ENCODE measurements at places on chromosomes 11 and 22. TPM values are rescaled to one million over a fixed set of nuclear protein-coding genes. Genes with fewer than 3 reads are reported as not detected.

DNA sequence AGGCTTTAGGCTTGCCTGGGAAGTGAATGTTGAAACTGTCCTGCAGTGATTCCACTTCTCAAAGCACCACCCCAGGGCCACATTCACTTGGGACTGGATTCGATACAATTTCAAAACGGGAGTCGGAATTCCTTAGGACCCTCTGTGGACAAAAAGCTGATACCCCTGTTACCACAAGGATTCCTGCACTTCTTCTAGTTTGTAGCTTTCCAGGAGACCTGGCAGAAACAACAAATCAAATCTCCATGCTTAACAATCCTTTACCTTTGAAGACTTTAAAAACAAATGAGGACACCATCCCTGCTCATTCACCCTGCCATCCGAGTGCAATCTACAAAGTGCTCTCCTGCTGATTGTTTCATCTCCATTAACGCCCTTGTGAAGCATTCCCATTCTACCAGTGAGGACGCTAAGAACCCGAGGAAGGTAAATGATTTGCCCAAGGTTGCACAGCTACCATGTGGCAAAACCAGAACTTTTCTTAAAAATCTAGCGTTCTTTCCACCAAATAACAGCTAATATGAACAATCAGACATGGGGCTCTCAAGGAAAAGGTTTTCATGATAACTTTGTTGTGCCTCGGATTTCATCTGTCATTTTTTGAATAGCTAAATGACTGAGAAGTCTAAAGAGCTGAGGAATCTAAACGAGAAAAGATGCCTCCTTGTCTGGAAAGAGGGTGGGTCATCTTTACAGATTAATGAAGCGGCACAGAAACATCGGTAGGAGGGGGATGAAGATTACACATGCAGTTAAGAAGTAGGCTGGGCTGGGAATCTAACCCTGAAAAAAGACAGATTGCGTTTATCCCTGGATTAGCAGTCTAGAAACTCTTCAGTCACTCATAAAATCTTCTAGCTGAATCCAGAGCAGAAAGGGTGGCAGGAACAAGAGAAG, 720 bp upstream of the MPZL2 start:
- DNase-seq: peak; percentile 12

GRCh38 chr11:85750646-85751045, 60.3 kb downstream of the SYTL2 start:
- no peak for DNase-seq

DNA sequence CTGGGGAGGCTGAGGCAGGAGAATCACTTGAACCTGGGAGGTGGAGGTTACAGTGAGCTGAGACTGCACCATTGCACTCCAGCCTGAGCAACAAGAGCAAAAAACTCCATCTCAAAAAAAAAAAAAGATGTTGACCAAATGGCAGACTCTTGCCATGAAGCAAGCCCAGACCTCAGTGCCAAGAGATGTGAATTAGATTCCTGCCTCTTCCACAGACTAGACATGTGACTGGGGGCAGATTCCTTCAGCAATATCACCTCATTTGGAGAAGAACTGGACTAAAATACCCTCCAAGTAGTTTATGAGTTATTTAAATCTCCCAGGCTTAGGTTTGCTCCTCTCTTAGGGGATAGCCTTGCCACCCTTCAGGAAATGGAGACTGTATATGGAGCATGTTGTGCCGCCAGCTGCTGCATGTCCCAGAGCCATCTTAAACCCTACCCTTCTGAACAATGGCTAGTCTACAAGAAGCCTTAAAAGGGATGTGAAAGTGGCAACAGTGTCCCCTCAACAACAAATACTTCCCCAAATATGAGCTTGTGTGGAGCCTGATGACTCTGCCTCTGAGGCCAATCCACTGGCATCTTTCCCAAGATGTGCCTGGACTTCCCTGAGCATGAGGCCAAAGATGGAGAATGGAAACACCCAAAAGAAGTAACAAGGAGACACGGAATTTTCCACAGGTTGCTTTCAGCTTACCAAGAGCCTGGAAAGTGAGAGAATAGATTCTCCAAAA, 763 bp upstream of the MS4A7 start:
- no peak for DNase-seq

Gene UBQLNL
- polyA plus RNA-seq: 0.62 TPM

DNA sequence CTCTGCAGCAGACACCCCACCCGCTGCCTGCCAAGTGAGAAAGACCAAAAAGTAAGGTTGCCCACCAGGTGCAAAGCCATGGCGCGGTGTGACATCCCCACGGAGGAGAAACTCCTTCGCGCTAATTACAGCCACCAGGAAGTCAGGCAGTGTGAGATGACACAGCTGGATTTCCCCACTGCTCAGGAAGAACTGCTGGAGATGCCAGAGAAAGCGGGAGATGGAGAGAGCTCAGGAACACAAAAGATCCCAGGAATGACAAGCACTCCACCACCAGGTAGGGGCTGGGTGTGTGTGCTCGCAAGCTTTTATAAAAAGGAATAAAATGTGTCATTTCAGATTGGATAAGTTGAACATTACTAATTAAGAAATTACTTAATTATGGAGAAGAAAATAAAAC, 292.7 kb downstream of the OPCML start:
- DNase-seq: no peak

GRCh38 chr22:30212363-30212995, 34.1 kb downstream of the LIF start:
- no peak for DNase-seq

Gene CEND1
- polyA plus RNA-seq: 0.37 TPM

DNA sequence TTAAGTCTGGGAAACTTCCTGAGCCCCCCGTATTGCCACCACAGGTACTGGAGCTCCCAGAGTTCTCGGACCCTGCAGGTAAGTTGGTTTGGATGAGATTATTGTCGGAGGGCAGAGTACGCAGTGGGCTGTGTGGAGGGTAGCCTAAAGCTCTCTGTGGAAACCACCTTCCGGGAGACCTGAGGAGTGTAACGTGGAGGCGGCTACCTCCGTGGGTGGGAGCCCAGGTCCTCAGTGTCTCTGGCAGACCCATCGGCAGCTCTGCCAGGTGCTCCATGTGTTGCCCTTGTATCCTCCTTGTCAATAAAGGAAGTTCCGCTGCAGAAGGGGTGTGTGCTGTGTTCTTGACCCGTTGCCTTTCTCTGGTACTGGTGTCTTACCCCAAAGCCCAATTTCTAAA, 61.4 kb downstream of the SYT13 start:
- no peak for DNase-seq

DNA sequence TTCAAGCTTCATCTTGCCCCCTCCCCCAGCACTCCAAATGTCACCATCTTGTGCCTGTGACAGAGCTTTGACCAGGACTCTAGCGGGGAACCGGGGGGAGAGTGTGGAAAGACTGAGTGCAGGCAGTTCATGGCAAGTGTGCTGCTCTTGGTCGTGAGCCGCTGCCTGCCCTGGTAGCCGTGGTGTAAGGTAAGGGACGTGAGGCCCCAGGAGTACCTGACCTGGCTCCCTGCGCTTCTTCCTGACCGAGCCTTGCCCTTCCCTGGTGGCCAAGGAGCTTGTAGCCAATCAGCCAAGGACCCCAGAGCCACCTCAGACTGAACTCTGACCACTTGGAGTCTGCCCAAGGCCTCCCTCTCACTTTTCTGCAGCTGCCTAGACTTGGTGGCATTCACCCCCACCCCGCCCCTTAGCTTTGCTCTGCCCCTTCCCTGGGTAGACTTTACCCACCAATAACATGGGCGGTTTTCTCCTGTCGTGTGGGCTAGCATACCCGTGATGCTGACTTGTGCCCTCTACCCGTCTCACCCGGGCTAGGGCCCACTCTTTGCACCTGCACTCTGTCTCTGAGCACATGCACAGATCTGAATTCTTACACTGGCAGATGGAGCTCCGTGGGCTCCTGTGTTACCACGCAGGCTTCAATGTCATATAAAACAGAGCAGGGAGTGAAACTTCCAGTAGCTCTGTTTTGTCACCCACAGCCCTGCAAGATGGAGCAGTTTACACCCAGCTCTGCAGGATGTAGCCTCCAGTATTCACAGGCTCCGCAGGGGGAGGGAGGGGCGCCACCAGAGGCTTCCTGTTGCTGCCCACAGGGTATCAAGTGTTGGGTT, 1.5 kb downstream of the DGKZ start:
- DNase-seq: no peak

DNA sequence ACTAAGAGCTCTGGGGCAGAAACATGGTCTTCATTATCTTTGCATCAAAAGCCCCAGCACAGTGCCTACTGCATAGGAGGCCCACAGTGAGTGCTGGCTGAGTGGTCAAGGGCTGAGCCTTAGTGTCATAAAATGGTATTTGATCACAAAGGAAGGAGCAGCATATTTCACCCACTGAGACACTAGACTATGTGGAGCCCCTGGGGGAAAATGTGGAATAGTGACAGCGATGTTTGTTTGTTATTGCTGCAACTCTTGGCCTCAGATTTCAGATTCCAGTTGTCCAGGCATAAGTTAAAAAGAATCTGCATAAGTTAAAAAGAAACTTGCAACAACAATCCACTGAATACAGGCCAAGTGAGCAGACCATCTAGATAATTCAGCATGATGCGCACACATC, 7.0 kb downstream of the KIRREL3 start:
- DNase-seq: no peak

Gene UCP3
- polyA plus RNA-seq: 2.0 TPM

- no peak for DNase-seq
Observed at GRCh38 chr11:47577460-47578041, 1.2 kb downstream of the KBTBD4 start.

GRCh38 chr22:28008649-28009048, 89.6 kb upstream of the PITPNB start:
- no peak for DNase-seq

Gene SLC6A5
- polyA plus RNA-seq: 0.26 TPM

Gene MOB2
- 34.9 TPM for polyA plus RNA-seq

Gene GCAT
- 17.9 TPM for polyA plus RNA-seq

GRCh38 chr11:67700548-67701262, 26.3 kb upstream of the ALDH3B2 start:
- DNase-seq: no peak

GRCh38 chr11:65555693-65556231, 2.4 kb downstream of the LTBP3 start:
- DNase-seq: no peak

GRCh38 chr11:102974552-102975280, 19.2 kb upstream of the MMP13 start:
- DNase-seq: no peak

DNA sequence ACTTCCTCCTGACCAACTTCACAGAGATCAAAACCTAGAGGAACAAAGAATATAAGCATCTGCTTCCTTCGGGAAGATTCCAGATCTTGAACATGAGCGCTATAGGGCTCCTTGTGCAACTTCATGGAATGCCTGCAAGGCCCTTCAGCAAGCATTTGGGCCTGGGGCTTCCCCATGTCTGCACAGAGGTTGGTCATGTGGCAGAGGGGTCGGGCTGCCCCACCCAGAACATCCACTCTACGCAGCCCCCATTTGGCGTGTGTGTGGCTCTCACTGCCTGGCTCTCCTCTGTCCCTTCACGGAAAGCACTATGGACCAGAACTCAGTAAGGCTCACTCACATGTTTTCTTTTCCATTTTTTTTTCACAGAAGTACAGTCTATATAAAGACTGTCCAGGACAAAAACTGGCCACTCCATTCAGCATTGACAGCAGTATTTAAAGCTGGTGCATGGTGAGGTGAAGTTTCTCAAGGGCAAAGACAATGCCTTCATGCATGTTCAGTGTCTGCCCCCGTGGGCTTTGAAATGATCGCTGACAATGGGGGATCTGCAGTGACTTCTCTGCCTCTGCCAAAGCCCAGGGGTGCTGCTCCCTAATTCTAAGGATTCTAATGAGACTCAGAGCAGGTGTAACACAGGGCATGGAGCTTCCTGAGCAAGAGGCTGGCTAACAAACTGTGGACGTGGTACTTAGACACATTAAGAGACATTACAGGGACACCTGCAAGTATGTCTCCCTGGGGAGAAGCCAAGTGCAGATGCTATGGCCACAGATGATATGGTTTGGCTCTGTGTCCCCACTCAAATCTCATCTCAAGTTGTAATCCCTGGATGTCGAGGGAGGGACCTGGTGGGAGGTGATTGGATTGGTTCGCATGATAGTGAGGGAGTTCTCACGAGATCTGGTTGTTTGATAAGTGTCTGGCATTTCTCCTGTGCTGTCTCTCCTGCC, 66.5 kb upstream of the PITPNB start:
- no peak for DNase-seq

- no peak for DNase-seq
Observed at GRCh38 chr11:12170984-12171383, 60.6 kb downstream of the MICAL2 start.

Gene FLRT1
- polyA plus RNA-seq: 2.2 TPM

GRCh38 chr11:74739546-74740270, 8.5 kb upstream of the CHRDL2 start:
- peak; percentile 40 for DNase-seq

GRCh38 chr22:20429254-20430100, 8.1 kb downstream of the SCARF2 start:
- no peak for DNase-seq

GRCh38 chr22:43642319-43643206, 169.5 kb downstream of the EFCAB6 start:
- DNase-seq: no peak

DNA sequence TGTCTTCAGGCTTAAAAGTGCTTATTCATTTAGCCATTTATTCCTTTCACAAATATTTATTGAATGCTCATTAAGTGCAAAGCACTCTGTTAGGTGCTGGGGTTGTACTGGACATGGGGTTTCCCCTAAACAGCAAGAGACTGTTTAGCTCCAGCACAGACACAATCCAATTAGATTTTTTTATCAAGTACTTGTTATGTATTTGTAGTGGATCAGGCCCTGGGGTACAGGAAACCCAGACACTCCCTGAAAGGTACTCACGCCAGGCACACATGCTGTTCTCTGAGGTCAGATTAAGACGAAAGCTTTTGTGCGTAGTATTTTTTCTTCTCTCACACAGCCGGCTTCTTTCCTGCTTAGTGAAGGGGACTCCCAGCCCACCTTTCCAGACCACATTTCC, 218.1 kb upstream of the PLET1 start:
- no peak for DNase-seq

- no peak for DNase-seq
Observed at GRCh38 chr22:35450824-35451569, 51.1 kb downstream of the MCM5 start.

Gene SOX10
- polyA plus RNA-seq: 1.3 TPM

Gene UQCR10
- 142 TPM for polyA plus RNA-seq

- no peak for DNase-seq
Observed at GRCh38 chr11:35167426-35167954, 28.5 kb downstream of the CD44 start.

- DNase-seq: peak; percentile 82
Observed at GRCh38 chr11:62728171-62728988, at the start of gene TTC9C. TTC9C (plus strand) TSS chr11:62728486; CDS start chr11:62728849, 363 bp downstream.
